ENCODE measurements at places on chromosomes 4 and X. TPM values are rescaled to one million over a fixed set of nuclear protein-coding genes. Genes with fewer than 3 reads are reported as not detected.

Gene FOXO4
- total RNA-seq = 19.2 TPM

Gene NUDT10
- 0.41 TPM for total RNA-seq

Gene ART3
- not detected for total RNA-seq

Gene LRIT3
- total RNA-seq = 0.85 TPM

Gene UGT2A3
- not detected for total RNA-seq

Gene GPRASP2
- 8.1 TPM for total RNA-seq

Gene MAGEC1
- not detected for total RNA-seq

Gene CACNA1F
- not detected for total RNA-seq

Gene SPANXB1
- not detected for total RNA-seq

Gene NLGN4X
- 0.95 TPM for total RNA-seq

Gene RAB41
- total RNA-seq = not detected

Gene HTATSF1
- total RNA-seq = 59.3 TPM

Gene REELD1
- total RNA-seq = 1.1 TPM

Gene SOWAHD
- not detected for total RNA-seq

Gene P2RY4
- total RNA-seq = 1.4 TPM

Gene MEPE
- total RNA-seq = not detected

Gene NWD2
- total RNA-seq = not detected

Gene CWH43
- total RNA-seq = not detected

Gene PDE6B
- 3.6 TPM for total RNA-seq

Gene CLDN22
- total RNA-seq = not detected

Gene NAT8L
- under 0.01 TPM for total RNA-seq

Gene PAK3
- 7.1 TPM for total RNA-seq

Gene PROM1
- 7.1 TPM for total RNA-seq

Gene ARL9
- not detected for total RNA-seq

Gene ABHD18
- total RNA-seq = 17.0 TPM

Gene COL25A1
- 0.42 TPM for total RNA-seq

Data from thoracic aorta (tissue), 2 donors.